Pancreas (tissue), 10 donors: ENCODE measurements at places on chromosomes 11 and 22.
A peak's percentile ranks its signal among the peaks of the same experiment; 100 is the strongest.

DNA sequence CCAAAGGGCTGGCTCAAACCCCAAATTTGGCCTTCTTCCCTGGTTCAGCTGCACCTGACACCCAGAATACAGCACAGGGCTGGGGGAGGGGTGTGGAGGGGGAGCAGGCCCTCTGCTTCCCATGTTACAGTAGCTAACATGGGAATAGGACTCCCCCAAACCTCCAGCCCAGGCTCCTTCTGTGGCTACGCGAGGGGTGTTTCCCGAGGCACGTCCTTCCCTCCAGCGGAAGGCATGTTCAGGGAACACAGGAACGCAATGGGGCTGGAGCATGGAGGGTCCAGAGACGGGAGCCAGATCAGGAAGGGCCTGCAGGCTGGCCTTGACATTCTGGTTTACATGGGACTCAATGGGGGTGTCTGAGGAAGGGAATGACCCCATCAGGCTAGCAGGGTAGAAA, 11.8 kb upstream of the IGLL1 start:
- H3K27me3 ChIP-seq, result no peaks in the 10 kb centered on the region
- no peak for DNase-seq
- peaks cover 7% of the 10 kb centered on the region for H3K4me1 ChIP-seq
- no peak overlapping the region for H3K4me3 ChIP-seq
- peak overlapping the region; percentile 36 for H3K27ac ChIP-seq
- no peaks in the 10 kb centered on the region for H3K36me3 ChIP-seq

DNA sequence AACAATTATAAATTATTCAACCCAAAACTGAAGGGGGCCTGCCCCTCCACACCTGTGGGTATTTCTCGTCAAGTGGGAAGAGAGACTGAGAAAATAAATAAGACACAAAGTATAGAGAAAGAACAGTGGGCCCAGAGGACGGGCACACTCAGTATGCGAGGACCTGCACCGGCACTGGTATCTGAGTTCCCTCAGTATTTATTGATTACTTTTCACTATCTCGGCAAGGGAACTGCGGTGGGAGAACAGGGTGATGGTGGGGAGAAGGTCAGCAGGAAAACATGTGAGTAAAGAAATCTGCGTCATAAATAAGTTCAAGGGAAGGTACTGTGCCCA, 3.2 kb downstream of the C11orf54 start:
- H3K36me3 ChIP-seq, result no peaks in the 10 kb centered on the region
- no peak overlapping the region for H3K4me3 ChIP-seq
- no peaks in the 10 kb centered on the region for H3K27me3 ChIP-seq
- H3K27ac ChIP-seq, result peak overlapping the region; percentile 53
- H3K4me1 ChIP-seq, result peaks cover 26% of the 10 kb centered on the region

DNA sequence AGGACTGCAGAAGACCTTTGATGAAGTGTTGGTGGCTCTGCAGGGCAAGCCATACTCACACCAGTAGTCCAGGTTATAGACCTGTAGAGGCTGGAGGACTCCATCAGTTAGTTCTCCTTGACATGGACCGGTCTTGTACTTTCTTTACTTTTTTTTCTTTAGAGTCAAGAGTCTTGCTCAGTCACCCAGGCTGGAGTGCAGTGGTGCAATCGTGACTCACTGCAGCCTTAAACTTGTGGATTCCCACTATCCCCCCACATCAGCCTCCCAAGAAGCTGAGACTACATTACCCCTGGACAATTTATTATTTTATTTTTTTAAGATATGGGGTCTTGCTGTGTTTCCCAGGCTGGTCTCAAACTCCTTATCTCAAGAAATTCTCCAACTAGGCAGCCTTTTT, 49.6 kb upstream of the E2F8 start:
- H3K4me3 ChIP-seq, result no peak overlapping the region
- no peak overlapping the region for H3K27ac ChIP-seq
- no peaks in the 10 kb centered on the region for H3K36me3 ChIP-seq

GRCh38 chr11:2700415-2701211, 819 bp upstream of the KCNQ1OT1 start:
- H3K27ac ChIP-seq, result peak overlapping the region; percentile 79
- no peaks in the 10 kb centered on the region for H3K27me3 ChIP-seq
- no peaks in the 10 kb centered on the region for H3K36me3 ChIP-seq
- H3K4me3 ChIP-seq, result peak overlapping the region; percentile 52

- no peaks in the 10 kb centered on the region for H3K27me3 ChIP-seq
- no peak overlapping the region for H3K4me3 ChIP-seq
- no peaks in the 10 kb centered on the region for H3K36me3 ChIP-seq
- DNase-seq, result no peak
Measured at GRCh38 chr22:48116871-48117270, 1354.4 kb downstream of the TBC1D22A start.

GRCh38 chr11:92890846-92891245, 78.6 kb upstream of the MTNR1B start:
- no peaks in the 10 kb centered on the region for H3K36me3 ChIP-seq
- no peak overlapping the region for H3K4me3 ChIP-seq
- H3K27ac ChIP-seq, result no peak overlapping the region
- H3K4me1 ChIP-seq, result no peaks in the 10 kb centered on the region

DNA sequence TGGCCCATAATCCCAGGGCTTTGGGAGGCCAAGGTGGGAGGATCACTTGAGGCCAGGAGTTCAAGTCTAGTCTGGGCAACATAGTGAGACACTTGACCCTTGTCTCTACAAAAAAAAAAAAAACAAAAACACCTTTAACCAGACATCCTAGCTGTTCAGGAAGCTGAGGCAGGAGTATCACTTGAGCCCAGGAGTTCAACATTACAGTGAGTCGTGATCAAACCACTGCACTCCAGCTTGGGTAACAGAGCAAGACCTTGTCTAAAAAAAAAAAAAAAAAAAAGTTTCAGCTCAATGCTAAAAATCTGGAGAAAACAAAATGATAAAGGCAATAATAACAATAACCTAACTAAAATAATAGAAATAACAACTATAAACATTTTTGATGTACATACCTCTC, 22.6 kb upstream of the APLP2 start:
- no peak overlapping the region for H3K4me3 ChIP-seq
- no peaks in the 10 kb centered on the region for H3K4me1 ChIP-seq
- no peaks in the 10 kb centered on the region for H3K36me3 ChIP-seq
- H3K27me3 ChIP-seq, result no peaks in the 10 kb centered on the region

DNA sequence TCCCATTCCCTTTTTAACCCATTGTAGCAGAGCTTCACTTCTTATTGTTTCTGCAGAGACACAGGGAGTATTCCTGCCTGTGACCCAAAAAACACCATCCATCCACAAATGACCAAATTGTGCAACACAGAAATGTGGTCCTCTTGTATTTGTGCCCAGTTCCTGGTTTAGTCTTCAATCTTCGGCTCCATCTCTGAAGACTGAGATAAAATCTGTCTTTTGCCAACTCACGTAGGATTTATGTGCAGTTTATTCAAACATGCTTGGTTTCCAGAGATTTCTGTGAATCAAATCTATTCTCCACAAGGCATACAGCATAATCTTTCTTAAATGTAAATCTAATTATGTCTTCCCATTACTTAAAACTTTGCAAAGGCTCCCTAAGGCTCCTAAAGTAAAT, 307.0 kb downstream of the AASDHPPT start:
- no peaks in the 10 kb centered on the region for H3K27me3 ChIP-seq
- no peaks in the 10 kb centered on the region for H3K36me3 ChIP-seq
- DNase-seq, result no peak
- H3K4me3 ChIP-seq, result no peak overlapping the region
- H3K27ac ChIP-seq, result no peak overlapping the region
- no peaks in the 10 kb centered on the region for H3K4me1 ChIP-seq
